ENCODE measurements at places on chromosomes 7 and 10.

GRCh38 chr10:3542185-3542611, 242.8 kb downstream of the KLF6 start:
- no peak for DNase-seq

- DNase-seq: no peak
Measured at GRCh38 chr10:14603534-14604102, 171.1 kb downstream of the FAM107B start.

DNA sequence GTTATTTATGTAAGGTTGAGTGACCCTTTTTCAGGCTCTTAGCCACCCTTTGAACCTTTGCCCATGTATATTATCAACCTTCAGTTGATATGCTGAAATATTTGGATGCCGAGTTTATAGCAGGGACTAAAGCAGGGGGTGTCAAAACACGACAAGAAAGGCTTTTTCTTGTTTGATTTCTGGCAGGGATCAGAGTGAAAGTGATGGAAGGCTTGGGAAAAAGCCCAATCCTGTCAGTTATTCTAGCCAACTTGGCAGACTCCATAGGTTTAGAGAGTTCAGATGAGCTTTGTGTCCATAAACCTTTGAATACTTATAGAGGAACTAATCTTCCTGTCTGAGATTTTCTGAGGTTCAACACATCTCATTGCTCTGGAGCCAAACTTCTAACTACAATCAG, 47.5 kb downstream of the INHBA start:
- DNase-seq: no peak

DNA sequence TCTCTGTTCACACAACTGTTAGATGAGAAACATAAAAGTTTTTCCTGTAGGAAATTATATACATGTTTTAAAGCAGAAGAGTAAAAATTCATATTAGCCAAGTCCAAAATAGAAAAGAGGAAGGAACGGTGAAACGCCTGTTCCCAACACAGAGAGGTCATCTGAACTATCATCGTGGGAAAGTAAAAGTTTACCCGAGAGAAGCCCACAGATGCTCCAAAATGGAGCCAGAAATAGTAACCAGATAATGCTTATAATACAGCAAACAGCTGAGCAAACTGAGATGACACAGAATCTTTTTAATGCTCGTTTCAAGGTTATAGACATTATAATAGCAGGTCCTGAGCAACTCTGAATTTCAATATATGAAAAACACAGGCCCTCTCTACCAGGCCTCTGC, 24.5 kb downstream of the FRMD4A start:
- no peak for DNase-seq

DNA sequence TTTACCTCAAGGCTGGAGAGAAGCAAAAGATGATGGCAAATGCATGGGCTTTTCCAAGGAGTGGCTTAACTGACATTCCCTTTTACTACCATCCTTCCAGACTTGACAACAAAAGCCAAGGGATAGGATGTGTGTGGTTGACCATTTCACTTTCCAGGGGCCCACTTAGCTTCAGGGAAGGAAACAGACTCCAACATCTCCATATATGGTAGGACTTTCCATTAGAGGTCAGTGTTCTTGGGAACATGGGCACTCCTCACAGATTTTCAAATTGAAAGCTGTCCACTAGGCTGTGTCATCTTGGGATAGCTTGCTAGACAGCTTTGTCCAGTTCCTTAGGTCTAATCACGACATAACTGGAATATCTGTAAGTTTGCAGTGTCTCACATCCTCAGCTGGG, 118.1 kb upstream of the NAMPT start:
- DNase-seq: no peak

- DNase-seq: no peak
Measured at GRCh38 chr10:35768731-35769130, 126.6 kb upstream of the FZD8 start.

GRCh38 chr7:94687076-94687475, 31.1 kb upstream of the SGCE start:
- no peak for DNase-seq

DNA sequence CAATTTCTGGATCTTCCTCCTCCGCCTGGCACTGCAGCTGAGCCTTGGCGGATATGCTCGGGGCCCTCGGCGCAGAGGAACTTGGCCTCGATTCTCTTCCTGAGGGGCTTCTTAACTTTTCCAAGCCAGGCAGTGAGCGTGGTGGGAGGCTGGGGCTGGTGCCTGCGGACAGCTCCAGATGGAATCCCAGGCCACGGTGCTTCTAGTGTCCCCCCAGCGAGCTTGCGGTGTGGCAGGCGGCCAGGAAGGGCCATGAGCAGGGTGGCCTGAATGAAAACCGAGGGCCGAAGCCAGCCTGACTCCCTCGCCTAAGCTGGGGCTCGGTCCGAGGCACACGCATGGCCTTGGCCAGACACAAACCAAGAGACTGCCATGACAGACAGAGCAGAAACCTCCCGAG, 31.3 kb downstream of the RCC1L start:
- DNase-seq: no peak

- no peak for DNase-seq
Measured at GRCh38 chr10:117861329-117861728, 185.4 kb downstream of the RAB11FIP2 start.

GRCh38 chr7:46539892-46540483, 618.9 kb upstream of the IGFBP3 start:
- no peak for DNase-seq

GRCh38 chr10:73376679-73377078, 18.0 kb upstream of the CFAP70 start:
- DNase-seq: no peak

GRCh38 chr10:11175823-11176243, 158.2 kb downstream of the CELF2 start:
- no peak for DNase-seq

- peak; percentile 47 for DNase-seq
Measured at GRCh38 chr7:39746103-39746819, 122.9 kb downstream of the RALA start.

DNA sequence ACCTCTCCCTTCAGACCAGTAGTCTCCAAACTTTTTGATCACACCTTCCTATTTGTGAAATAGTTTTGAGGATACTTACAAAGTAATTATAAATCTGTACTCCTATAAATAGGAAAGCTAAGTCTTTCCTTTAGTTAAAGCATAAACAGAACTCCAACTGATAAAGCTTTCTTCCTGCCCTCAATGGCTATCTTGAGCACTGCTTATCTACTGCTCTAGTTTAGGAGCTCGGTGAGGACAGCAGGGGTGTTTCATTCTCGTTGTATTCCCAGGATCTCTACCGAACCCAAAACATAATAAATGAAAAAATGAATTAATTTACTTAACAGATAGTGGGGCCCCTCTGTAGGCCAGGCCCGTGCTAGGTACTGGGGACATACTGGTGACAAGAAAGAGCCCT, 17.7 kb downstream of the SORBS1 start:
- DNase-seq: no peak

DNA sequence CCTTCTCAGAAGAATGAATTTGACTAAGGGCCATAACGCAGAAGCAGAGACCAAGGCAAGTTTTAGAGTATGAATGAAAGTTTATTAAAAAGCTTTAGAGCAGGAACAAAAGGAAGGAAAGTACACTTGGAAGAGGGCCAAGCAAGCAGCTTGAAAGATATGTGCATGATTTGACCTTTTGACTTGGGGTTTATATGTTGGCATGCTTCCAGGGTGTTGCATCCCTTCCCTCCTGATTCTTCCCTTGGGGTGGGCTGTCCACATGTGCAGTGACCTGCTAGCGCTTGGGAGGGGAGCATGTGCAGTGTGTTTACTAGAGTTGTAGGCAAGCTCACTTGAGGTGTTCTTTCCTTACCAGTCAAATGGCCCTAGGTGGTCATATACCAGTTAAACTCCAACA, 37.9 kb upstream of the LRRN3 start:
- DNase-seq: no peak

Data from NCI-H774 (cell line).